ENCODE measurements at places on chromosomes 13 and 19. TPM values are rescaled to one million over a fixed set of nuclear protein-coding genes. Genes with fewer than 3 reads are reported as not detected.

IER2 gene
- total RNA-seq = 857 TPM

GRCh38 chr13:80338781-80339562, 2.0 kb downstream of the SPRY2 start:
- DNase-seq = peak; percentile 66
- H3K36me3 ChIP-seq = no peaks in the 10 kb centered on the region
- H3K27ac ChIP-seq = peak overlapping the region; percentile 98
- peaks cover 37% of the 10 kb centered on the region for H3K4me1 ChIP-seq
- peak overlapping the region; percentile 82 for H3K4me3 ChIP-seq
- no peaks in the 10 kb centered on the region for H3K27me3 ChIP-seq

DNA sequence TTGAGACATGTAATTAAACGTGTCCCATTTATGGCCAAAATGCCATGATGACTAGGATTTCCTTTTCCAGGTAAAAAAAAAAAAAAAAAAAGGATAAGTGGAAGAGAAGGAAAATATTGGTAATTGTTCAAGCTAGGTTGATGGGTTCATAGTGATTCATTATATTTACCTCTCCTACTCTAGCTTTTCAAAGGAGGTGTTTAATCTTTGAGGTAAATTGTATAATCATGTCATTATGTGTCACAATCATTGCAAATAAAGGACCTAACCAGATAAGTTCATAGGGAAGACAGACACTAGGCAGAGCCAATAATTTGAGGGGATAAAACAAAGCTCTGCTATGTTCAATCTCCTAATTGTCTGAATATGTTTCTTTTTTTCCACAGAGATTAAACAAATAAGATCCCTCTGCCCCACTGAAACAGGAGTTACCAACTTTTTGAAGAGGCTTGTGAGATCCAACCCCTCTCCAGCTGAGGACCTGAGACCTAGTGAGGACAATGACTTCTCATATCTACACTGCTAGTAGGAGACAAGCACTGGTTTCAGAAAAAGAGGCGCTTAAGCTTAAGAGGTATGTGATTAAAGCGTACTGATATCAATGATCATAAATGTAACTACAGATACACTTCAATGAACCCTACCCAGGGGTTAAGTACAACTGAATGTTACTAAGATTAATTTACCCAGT, 61.4 kb downstream of the USP12 start:
- DNase-seq = no peak
- H3K36me3 ChIP-seq = no peaks in the 10 kb centered on the region
- no peaks in the 10 kb centered on the region for H3K4me1 ChIP-seq
- H3K27me3 ChIP-seq = no peaks in the 10 kb centered on the region

- DNase-seq = no peak
- H3K4me1 ChIP-seq = peaks cover 6% of the 10 kb centered on the region
- H3K27me3 ChIP-seq = peaks cover 4% of the 10 kb centered on the region
- no peak overlapping the region for H3K4me3 ChIP-seq
These were observed 2.5 kb downstream of the KANK3 start for GRCh38 chr19:8340341-8341096.

FAM124A gene
- total RNA-seq = 2.0 TPM

Data from body of pancreas (tissue), 4 donors.